Stimulated activated CD4-positive, alpha-beta T cell treated with anti-CD3 and anti-CD28 coated beads, Interleukin-1b, Interleukin-23, amount 100 ng/mL, for 1 hour (primary cell): ENCODE measurements at places on chromosomes 6 and 20.

GRCh38 chr6:30711758-30712380, 5.2 kb downstream of the MDC1 start:
- DNase-seq = no peak

DNA sequence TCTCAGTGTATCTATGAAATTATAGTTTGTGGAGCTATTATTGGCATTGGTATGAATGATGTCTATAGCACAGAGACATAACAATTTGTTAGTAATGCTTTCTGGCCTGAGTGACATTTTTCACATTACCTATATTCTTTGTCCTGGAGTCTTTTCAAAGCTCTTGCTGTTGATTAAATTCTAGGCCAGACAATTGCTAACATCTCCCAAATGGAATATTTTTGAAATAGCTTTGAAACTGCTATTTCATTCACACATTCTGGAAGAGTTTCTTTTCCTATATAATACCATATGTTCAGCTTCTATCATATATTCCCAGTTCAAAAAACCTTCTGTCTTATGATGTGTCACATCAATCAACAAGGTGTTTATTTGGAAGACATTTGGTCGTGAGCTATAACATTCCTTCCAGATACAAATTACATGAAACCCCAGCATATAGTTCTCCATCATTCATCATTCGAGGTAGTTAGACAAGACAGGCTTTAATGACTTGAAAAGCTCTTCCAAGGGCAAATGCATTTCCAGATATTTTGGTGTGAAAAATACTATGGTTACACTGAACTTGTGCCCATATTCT, 452.8 kb downstream of the KHDRBS2 start:
- DNase-seq = no peak

DNA sequence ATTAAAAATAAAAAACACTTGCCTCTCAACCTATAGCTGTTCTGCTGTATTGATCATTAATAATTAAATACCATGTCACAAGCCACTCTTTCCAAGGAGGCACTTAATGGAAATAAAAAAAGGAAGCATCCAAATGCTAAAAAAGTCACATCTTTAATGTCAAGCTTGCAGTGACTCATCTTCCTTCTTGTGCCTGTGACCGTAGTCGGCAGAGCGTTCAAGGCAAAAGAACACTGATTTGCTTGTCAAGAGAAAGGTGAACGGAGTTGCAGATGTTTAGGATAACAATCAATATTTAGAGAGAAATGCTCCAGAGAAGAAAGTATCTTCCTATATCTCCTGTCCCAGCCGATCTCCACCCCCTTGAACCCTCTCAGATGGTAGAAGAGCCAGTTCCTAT, 341.0 kb upstream of the OPRM1 start:
- no peak for DNase-seq

DNA sequence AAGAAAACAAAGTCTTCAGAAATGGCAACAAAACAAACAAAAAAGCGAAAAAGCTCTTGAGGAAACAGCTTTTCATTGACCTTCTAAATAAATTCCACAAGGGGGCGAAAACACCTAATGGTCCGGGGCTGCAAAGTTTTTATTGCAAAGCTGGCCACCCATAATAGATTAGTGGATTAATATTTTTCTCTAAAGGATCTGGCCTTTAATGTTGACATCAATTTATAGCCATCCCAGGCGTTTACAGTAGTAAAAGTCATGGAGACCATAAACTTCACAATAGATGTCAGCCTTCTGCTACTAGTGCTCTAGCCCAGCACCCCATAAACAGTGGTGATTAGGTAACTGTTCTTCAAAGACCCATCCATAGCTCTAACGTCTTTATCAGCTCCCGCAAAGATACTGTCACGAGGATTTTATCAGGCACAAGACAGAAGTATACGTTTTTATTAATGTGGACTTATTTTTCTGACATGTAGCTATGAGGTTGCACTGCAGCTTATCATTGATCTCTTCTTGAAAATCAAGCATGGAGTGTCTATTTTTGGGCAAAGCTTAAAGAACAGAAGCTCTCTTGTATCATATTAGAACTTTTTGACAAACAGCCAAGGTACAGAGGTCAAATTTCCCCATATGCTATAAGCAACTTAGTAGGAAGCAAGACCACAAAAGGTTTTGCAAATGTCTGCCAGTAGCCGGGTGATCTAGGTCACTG, 4.7 kb downstream of the CITED2 start:
- DNase-seq = no peak

DNA sequence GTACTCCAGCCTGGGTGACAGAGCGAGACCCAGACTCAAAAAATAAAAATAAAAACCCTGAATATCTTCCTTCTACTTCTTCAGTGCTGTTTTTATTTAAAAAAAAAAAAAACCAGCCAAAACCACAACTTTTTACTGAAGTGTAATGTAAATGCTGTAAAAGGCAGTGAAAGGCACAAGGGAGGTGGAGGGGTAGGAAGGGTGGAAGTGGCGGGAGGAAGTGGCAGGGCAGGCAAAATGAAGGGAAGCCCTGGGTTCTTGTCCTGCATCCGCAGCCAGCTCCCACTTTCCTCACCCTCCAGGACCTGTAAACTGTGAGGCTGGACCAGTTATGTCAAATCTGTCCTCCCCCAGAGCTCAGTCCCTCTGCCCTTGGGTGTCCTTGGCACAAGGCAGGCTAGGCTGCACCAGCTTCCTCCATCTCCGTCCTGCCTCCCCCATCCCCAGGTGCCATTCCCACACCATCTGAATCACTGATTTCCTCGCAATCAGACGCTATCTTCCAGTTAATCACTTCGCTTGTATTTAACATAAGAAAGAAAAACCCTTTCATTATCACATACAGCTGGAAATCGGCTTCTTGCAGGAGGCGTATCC, 13.7 kb upstream of the PANK2 start:
- DNase-seq = no peak

DNA sequence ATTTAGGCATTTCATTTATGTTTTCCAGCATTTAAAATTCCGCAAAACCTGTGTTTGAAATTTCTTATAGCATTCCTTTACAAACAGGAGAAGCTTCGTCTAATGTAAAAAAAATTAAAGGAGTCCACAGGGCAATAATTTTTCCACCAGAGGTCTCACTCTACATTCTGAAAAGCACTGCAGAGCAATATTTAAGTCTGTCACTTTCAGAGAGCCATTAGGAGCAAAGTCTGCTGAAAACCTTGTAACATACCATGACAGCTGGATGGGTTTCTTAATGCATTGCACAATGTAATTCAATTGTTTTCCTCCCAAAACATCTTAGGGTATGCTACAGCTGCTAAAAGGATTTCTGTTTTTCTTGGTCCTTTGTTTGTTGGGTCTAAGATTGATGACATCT, 18.0 kb downstream of the BAG2 start:
- no peak for DNase-seq

GRCh38 chr6:106225581-106225980, 100.0 kb downstream of the ATG5 start:
- no peak for DNase-seq

- no peak for DNase-seq
Observed at GRCh38 chr6:147205690-147206600, 1.7 kb downstream of the STXBP5 start.

DNA sequence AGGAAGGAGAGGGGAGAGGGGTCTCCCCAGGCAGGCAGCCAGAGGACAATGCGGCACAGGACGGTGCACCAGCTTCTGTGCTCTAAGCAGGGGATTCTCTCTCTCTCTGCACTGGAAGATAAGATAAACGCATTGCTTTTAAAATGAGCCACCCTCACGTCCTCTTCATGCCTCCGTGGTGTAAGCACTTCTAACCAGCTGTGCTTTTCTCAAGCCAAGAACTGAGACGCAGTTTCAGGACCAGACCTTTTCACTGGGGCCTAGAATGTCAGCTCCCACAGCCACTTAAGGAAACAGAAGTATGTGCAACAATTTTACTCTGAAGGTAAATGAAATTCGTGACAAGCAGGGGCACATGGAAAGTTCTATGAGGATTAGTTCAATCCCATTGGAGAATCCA, 82.4 kb downstream of the PSMB1 start:
- DNase-seq = no peak

DNA sequence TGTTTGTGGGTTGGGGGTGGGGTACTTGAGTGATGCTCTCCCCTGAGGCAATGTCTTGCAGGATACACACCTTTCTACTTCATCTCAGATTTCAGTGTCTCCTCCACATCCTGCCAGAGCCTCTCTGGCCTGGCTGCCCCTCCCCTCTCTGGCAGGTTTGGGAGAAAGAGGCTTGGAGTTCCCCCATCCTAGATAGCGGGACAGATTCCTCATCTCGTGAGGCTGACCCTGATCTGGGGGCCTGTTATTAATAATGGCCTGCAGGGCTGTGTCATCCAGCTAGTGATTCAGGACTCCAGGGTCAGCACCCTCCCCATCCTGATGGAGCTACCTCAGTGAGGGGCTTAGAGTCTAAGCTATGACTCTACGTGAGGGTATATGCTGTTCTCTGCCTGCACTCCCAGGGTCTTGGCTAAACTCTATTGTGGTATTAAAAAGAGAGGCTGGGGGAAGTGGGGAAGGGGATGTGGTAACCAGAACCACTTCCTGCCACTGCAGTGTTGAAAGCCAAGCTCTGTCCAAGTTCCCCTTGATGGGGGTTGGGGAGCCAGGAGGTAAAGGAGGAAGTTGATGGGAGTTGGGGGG, 3.7 kb upstream of the MMP9 start:
- no peak for DNase-seq

DNA sequence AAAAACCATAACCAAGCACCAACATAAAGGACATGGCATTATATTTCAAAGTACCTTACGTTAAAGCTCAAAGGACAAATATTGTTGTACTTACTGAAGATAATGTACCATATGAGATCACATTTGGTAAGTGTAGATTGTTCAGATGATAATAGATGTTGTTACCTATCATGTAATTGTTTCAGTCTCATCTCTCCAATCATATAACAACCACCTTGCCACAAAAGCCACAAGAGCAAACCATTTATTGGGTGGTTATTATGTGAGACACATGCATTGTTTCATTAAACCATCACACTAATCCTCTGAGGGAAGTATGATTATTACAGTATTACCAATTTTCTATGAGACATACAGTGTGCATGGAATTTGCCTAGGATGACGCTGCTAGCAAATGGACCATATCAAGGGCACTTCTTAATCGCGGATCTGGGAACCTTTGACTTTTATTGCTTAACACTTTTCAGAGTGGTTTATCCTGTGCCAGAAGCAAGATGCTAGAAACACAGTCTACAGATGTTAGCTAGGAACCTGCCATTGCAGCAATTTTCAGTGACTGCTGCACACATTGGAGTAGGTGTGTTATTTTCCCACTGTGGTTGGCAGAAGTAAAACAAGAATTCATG, 149.8 kb upstream of the AKIRIN2 start:
- DNase-seq = no peak

DNA sequence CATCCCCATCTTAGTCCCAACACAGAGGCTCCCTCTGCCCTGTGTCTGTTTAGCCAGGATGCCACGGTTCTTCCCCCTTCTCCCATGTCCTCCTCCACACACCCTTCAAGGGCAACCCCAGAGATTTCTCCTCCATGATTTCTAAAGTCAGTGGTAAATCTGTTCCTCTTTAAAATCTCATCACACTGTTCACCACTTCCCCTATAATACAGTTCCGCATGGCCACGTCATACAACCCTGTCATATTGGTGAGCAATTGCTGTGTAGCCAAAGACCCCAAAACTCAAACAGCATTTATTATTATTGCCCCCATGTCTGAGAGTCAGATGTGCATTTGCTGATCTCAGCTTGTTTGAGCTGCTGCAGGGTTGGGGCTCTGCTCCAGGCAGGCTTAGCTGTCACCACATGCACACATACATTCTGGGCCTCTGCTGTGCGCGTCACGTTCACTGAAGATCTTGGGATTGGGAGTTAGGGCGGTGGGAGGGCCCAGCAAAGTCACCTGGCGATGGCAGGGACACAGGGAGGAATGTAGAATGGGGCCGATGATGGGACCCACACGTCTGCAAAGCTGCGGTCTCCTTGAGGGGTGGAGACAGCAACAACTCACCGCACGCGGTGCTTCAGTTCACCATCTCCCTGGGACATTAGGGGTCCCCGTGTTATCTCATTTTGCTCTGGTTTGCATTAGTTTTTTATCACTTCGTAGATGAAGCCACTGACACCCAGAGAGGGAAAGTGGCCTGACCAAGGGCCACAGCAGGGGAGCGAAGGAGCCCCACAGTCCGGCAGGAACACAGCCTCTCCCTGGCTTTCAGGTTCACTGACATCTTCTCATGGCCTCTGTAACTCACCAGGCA, 36.9 kb upstream of the CD93 start:
- no peak for DNase-seq

GRCh38 chr6:43630980-43631619, 2.0 kb upstream of the GTPBP2 start:
- no peak for DNase-seq

- no peak for DNase-seq
Observed at GRCh38 chr6:135522965-135523692, 25.6 kb upstream of the AHI1 start.

GRCh38 chr6:5205035-5205507, 55.7 kb downstream of the LYRM4 start:
- DNase-seq = no peak

DNA sequence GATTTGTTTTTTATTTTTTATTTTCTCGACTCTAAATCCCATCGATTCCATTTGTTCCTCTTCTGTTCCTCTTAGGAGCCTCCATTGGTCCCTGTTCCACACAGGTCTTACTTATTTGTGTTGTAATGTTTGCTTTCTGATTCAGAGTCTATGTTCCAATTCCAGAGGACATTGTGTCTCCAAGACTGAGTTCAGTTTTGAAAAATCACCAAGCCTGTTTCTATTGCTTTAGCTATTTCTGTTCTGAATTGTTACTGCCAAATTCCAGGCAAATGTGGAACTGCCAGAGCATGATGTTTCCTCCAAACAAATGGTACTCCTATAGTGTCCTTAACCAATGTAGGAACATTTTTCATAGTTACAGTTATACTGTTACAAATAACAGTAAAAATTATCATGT, 270.9 kb upstream of the SPTLC3 start:
- no peak for DNase-seq

DNA sequence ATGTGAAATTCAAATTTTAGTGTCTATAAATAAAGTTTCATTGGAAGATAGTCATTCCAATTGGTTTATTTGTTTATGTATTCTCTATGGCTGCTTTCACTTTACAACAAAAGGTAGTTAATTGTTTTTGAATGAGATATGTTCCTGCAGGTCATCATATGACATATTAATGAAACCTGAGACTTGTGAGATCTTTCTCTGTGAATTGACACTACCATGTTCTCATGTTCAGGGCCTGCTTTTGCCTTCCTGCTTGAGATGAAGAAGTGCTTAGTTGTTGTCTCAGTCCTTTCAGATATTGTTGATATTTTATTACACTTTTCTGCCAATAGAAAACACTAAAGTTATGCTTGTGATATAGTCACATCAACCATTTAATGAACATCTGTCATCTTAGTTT, 132.5 kb downstream of the UTRN start:
- no peak for DNase-seq

- DNase-seq = no peak
Observed at GRCh38 chr6:37779902-37780628, 39.5 kb upstream of the ZFAND3 start.

- no peak for DNase-seq
Observed at GRCh38 chr6:136012198-136012887, 160.8 kb downstream of the PDE7B start.

DNA sequence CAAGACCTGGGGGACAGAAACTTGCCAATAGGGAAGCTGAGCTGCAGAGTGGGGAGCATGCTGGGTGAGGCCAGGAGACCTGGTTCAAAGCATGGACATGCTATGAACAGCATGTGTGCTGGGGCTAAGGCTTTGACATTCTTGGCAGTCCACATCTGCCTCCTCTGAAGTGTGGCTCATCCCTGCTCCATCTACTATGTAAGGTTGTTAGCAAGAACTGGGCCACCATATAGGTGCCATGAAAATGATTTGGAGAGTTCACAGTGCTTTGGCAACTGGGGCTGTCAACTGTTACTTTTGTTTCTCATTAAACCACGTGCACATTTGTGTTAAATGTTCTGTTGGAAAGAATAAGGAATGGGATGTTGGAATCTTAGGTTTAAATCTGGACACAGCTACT, 311.1 kb downstream of the CDC5L start:
- no peak for DNase-seq
